Stimulated activated CD8-positive, alpha-beta memory T cell treated with anti-CD3 and anti-CD28 coated beads, Interleukin-4, amount 100 ng/mL, for 1 hour (primary cell): ENCODE measurements at places on chromosomes 3 and 15.
A peak's percentile ranks its signal among the peaks of the same experiment; 100 is the strongest.

DNA sequence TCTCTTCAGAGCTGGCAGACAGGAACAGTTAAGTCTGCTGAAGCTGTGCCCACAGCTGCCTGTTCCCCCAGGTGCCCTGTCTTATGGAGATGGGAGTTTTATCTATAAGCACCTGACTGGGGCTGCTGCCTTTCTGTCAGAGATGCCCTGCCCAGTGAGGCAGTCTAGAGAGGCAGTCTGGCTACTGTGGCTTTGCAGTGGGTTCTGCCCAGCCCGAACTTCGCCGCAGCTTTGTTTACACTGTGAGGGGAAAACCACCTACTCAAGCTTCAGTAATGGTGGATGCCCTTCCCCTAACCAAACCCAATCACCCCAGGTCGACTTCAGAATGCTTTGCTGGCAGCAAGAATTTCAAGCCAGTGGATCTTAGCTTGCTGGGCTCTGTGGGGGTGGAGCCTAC lies 91.2 kb downstream of the SLC25A26 start:
- peak; percentile 17 for DNase-seq

GRCh38 chr15:29040370-29040751 lies 154.6 kb downstream of the APBA2 start:
- DNase-seq = no peak

- no peak for DNase-seq
These were observed 17.3 kb downstream of the FAM174B start for GRCh38 chr15:92638291-92638708.

DNA sequence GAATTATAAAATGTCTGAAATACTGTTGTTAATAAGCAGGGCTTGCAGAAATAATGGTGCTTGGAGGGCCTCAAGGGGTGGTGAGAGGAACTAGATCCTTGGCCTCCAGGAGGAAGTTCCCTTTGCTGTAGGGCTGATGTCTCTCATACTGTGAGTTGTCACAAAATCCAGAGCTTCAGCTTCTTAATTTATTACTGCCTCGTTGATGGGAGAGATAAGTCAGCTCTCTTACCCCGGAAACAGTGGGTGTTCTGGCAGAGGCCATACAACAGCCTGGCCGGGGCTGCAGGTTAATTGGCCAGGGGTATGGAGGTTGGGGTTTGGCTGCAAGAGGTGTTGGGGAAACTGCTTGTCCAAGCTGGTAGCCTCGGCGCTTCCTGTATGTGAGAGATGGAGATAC lies 15.5 kb downstream of the MAPKAPK3 start:
- no peak for DNase-seq

- no peak for DNase-seq
These were observed 40.5 kb downstream of the STT3B start for GRCh38 chr3:31573036-31573779.

GRCh38 chr15:36571301-36571700 lies 8.1 kb upstream of the CDIN1 start:
- DNase-seq = no peak

DNA sequence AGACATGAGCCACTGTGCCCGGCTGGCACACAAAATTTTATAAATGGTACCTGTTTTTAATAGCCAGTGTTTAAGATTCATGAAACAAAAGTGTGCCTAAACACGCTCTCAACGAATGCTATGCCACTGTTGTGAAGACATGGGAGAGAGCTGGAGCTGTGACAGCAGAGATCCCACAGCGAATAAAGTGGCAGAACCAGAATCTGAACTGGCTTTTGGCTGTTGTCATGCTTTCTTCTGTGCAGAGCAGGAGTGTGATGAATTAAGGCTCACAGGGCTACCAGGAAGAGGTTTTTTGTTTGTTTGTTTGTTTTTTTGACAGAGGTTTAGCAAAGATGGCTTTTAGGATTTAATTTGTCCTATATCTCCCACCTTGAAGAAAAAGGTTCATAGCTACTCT lies 14.5 kb downstream of the PTPRG start:
- DNase-seq = no peak

GRCh38 chr3:64039981-64040733 lies 16.9 kb upstream of the PSMD6 start:
- DNase-seq = no peak

DNA sequence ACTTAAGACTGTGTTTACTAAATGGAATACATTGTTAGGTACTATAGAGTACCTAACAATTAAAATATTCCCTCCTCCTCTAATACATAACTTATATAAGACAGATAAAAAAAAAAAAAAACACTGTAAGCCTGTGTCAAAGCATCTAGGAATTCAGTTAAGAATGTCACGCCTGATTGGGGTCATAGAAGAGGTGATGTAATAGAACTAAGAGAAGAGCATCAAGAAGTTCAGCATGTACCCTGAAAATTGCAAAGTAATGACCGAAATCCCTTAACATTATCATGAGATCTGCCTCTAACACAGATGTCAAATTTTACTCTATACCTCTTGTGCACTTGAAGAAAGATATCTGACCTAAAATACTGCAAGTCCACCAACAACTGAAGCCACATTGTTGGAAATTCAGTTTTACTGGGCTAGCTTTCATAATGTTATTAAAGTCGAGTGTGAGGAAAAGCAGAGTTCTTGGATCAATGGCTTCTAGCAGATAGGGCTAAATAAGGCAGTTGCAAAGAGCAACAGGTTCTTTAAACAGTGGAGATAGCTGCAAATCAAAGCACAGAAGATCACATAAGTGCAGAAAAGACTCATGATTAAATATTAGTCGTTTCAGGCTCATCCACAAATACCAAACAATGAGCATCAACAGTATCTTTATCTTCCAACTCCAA lies 75.0 kb downstream of the TBL1XR1 start:
- DNase-seq = no peak

DNA sequence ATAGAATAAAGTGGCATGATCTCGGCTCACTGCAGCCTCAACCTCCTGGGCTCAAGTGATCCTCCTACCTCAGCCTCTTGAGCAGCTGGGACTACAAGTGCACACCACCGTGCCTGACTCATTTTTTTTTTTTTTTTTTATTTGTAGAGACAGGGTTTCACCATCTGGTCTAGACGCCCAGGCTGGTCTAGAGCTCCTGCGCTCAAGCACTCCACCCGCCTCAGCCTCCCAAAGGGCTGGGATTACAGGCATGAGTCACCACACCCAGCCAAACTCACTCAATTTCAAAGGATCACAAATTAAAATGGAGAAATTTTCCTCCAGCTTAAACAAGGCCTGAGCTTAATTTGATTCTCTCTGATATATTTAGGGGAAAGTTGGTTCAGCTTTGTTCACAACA lies 27.3 kb upstream of the NMB start:
- DNase-seq = no peak

DNA sequence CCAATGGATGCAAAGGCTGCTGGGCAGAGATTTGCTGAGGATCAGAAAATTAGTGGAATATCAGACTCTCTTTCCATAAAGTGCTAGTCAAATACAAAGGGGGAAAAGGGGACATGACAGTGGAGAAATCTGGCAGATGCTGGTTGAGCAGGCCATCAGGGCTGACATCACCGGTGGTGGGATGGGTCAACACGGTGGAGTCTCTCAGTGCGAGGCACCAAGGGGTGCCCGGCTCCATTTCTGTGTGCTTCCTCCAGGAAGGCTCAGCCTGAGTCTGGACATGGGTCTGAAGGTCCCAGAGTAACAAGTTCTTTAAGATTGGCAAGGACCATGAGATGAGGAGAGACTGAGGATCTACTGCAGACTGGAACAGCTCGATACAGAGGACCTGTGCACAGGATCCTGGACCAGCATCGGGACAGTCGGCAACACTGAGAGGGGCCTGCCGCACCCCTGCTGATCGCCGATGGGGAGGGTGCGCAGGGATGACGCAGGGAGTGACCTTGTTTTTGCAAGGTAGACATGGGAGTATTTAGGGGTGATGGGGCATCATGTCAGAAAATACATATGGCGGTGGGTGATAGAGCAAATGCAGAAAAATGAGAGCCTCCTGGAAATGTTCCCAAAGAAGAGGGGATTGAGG lies 92.7 kb downstream of the SEC22A start:
- no peak for DNase-seq

DNA sequence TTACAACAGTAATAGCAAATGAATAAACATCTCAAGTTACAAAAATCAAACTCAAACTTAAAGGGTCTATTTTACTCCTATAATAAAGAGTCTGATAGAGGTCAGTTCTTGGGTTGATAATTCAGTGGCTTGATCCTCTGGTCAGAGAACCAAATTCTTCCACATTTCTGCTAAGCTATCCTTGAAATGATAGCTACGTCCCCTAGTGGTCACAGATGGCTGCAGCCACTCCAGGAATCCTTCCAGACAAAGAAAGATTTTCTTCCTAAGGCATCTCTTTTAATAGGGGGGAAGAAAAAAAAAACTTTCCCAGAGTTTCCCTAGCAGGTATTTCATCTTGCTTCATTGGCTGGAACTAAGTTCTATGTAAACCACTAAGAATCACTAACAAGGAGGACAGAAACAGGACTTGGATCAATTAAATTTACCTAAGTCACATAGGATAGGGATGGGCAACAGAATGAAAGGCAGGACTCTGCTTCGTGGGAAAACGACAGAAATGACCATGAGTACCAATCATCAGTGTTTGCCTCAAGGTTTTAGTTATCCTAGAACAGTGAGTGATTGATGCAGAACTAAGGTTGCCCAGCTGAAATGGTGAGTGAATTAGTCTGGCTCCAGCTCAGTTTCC lies 160.7 kb downstream of the STAC start:
- DNase-seq = no peak

- DNase-seq = no peak
These were observed 11.9 kb downstream of the CFAP161 start for GRCh38 chr15:81146006-81146405.

GRCh38 chr15:35834866-35835265 lies 288.9 kb upstream of the DPH6 start:
- DNase-seq = no peak

- DNase-seq = no peak
These were observed 308.6 kb downstream of the TBC1D5 start for GRCh38 chr3:17433876-17434275.

- no peak for DNase-seq
These were observed 86.9 kb upstream of the UBE2E2 start for GRCh38 chr3:23116081-23116837.

- DNase-seq = no peak
These were observed 99.3 kb upstream of the IGF1R start for GRCh38 chr15:98549003-98549402.

DNA sequence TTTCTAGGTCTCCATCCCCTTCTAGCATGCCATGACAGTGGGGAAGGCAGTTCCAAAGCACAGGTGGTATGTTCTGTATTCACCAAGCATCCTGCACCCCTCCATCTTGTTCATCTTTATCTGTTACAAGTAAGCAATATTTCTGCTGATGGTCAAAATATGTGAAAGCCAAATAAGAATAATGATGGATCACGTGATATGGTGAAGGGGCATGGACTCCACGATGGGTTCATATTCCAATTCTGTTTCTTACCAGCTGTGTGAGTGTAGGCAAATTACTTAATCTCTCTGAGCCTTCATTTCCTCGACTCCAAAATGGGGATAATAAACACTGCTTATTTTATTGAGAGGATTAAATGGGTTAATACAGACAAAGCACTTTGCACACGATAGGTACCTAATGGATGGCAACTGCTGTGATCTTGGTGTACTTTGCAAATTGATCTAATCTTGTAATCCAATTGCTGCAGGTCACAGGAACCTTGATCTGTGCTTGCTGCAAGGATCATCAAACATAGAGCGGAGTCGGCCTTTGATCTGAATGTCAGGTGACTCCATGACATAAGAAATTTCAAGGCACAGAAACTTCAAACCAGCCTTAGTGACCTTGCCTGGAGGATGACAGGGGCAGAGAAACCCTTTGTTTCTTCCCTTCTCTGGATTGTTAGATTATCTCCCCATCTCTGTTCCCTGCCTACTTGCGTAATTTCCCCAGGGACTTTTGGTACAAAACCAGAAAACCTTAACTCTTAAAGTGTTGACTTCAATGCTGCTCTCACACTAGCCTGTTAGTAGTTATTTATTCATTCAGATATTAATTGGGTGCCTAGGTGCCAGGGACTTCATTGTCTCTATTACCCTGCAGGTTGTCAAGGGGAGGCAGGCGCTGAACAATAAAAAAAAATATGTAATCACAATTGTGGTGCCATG lies 25.8 kb downstream of the SIAH2 start:
- no peak for DNase-seq

DNA sequence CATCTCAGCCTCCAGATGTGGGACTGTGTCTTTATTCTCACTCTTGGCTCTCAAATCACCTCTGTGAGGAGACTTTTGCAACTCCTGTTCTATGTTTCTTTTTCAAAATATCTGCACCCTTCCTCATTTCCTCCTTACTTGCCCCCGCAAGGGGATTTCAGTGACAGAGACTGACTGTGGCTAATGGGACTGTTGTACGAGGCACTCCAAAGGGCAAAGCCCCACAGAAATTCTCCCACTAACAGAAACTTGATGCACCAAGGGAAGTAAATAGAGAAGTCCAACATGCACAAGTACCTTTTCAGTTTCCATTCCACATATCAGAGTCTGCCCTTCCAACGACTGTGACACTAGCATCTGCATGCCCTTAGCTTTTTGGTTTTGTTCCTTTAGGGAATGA lies 69.7 kb downstream of the LRRK1 start:
- DNase-seq = no peak

GRCh38 chr15:68489421-68489820 lies 57.5 kb upstream of the ITGA11 start:
- no peak for DNase-seq

- no peak for DNase-seq
These were observed 221.2 kb downstream of the TUSC7 start for GRCh38 chr3:116930786-116931185.

DNA sequence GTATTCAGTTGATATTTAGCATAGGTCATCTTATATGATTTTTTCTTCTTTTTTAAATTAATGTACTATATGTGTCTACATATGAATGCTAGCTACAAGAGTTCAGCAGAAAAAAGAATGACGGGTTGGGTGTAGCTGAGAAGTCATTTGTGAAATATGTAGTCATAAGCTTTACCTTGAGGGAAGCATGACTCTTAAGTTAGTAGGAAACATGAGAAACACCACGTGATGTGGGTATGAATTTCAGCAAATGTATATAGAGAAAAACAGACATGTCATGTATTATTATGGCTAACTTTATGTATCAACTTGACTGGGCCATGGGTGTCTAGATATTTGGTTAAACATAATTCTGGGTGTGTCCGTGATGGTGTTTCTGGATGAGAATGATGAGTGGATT lies 125.0 kb downstream of the RAP2B start:
- no peak for DNase-seq
